ENCODE measurements at places on chromosomes 4 and X.
A peak's percentile ranks its signal among the peaks of the same experiment; 100 is the strongest.

DNA sequence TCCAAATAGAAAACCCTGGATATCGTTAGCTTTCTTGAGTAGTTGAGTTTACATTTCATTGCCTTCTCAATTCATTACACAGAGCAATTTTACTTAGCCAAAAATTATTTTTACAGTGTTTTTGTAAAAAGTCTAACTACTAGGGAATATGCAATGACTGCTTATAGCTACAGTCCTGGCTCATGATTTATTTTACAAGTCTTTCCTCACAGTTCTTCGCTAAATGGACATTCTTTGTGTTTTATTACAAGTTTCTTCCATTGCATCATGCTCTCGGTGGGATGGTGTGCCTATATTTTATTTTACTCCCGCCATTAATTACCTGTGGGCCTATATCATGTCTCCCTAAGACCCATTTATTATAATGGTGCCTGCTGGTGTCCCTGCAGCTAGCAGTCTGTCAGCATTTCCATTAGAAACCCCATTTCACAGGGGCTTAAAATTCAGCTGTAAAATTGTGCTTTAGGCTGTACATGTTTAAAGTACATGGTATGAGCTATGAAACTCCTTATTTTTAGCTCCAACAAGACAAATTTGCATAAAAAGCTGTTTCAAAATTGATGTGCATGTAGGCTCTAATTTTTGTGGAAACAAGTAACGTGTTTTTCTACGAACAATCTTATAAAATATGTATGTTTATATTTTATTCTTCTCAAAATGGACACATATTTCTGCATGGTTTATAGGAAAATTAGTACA is 227.4 kb downstream of the SLC7A11 start:
- no peak for DNase-seq

GRCh38 chrX:119502727-119503483 is 34.7 kb downstream of the SLC25A5 start:
- no peak for DNase-seq

DNA sequence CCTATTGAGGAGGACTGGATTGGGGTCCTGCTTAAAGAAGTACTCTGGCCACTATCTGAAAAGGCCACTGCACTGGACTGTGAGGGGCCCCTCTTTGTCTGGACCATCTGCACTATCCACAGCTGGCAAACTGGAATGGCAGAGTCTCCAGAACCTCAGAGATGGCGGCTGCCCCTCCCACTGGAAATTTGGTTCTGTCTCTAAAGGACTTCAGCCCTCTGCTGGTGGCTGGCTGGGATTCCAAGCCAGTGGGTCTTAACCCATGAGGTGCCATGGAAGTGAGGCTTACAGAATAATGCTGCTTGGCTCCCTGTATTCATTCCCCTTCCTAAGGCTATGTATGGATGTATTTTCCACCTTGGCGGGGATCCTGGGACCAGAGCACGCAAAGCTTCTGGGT is 41.6 kb upstream of the CYLC1 start:
- peak; percentile 31 for DNase-seq

- DNase-seq, result no peak
These were observed 1.4 kb downstream of the CLDN2 start for GRCh38 chrX:106921637-106922036.

- DNase-seq, result no peak
These were observed 1.8 kb downstream of the PLXNA3 start for GRCh38 chrX:154459832-154460231.

GRCh38 chrX:95945528-95945927 is 739.1 kb upstream of the DIAPH2 start:
- DNase-seq, result no peak

DNA sequence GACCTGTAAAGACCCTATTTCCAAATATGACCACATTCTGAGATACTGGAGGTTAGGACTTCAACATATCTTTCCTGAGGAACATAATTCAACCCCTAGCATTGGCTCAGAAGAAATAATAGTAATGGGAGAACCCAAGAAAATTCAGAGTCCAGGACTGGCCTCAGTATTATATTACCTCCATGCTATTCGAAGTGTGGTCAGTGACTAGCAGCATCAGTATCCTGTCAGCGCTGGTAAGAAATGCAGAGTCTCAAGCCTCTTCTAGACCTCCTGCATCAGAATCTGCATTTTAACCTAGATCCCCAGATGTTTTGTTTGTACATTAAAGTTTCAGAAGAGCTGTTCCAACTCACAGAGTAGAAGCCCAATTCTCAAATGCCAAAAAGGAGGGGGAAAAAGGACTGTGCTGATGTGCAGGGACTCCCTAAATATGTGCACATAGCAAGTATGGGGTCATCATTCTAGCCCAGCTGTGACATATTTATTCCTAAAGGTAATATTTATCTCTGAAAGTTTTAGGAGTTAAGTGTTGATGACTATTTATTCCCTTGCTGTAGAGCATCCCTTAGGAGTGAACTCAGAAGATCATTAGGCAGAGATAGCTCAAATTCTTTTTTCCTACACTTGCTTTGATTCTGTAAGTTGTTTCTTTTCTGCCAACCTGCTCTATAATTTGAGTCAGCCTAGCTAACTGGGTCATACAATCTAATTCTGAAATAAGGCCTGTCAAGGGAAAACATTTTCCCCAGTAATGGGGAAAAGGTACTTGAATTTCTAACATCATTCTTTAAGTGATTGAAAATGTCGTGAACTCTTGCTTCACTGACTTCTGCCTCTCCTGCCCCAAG is 361.9 kb downstream of the ARHGAP24 start:
- DNase-seq, result no peak

DNA sequence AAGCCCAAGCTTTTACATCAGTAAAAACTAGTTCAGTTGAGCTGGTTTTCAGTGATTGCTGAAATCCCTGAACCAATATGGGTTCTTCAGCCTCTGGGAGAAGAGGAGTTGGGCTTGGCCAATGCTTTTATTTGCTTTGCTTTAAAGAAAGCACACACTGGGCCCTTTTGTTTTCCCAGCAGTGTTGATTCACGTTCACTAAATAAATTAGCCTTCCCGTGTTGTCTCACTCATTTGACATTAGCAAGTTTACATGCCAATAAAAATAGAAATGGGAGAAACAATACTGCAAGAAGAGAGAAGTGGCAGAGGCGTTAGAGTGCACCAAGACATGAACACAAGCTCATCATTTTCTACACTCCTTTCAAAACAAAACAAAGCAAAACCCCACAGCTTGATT is 136.2 kb downstream of the SHROOM3 start:
- peak; percentile 34 for DNase-seq

DNA sequence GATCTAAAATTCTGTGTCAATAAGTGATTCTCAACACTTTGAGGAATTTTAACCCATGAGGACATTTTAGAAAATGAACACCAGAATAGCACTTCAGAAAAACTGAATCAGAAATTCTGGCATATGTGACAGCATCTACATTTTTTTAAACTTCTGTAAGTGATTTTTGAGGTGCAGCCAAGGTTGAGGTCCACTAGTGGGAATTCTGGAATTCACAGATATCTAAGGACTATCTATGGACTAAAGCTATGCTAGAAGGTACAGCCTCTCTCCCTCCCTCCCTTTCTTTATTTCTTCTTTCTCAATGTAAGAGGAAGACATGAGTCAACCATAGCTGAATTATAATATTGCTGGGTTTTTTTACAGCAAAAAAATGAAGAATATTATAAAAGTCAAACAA is 508.2 kb upstream of the ATOH1 start:
- DNase-seq, result no peak

GRCh38 chr4:161926033-161926828 is 237.6 kb downstream of the FSTL5 start:
- no peak for DNase-seq

GRCh38 chr4:77453911-77454310 is 151.7 kb upstream of the CXCL13 start:
- no peak for DNase-seq

GRCh38 chr4:150962245-150962644 is 52.8 kb downstream of the LRBA start:
- DNase-seq, result no peak

- no peak for DNase-seq
These were observed 723.2 kb upstream of the AGA start for GRCh38 chr4:178165251-178165950.

- DNase-seq, result no peak
These were observed 2.9 kb downstream of the CHST7 start for GRCh38 chrX:46576458-46576857.

GRCh38 chrX:101230636-101231035 is 11.1 kb downstream of the DRP2 start:
- DNase-seq, result no peak

GRCh38 chrX:86348669-86349068 is 200.4 kb downstream of the DACH2 start:
- no peak for DNase-seq

DNA sequence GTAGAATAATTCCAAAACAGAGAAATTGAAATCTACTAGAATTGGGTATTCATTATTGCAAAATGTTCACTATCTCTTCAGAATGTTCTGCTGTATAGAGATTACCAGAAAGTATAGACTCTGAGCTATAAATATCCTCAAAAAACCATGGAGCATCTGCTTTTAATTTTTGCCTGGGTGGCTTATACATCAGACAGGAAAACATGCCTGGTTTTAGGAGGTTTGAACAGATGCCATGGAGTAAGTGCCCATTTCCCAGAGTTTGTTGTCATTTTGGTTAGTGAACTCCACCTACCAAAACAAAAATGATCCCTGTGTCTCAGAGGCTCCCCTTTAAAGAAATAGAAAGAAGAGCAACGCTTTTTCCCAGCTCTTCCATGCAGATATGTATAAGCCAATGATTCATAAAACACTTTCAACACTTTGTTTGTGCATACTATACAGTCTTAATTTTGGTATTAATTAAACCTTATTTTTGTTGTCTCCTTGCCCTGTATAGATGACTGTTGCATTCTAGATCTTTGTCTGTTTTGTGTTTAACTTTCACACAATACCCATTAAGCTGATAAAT is 68.7 kb downstream of the MEPE start:
- DNase-seq, result no peak

DNA sequence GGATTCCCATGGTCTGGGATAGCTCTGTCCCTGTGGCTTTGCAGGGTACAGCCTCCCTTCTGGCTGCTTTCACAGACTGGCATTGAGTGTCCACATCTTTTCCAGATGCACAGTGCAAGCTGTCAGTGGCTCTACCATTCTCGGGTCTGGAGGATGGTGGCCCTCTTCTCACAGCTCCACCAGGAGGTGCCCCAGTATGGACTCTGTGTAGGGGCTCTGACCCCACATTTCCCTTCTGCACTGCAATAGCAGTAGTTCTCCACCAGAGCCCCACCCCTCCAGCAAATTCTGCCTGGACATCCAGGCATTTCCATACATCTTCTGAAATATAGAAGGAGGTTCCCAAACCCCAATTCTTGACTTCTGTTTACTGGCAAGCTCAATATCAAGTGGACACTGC is 50.2 kb upstream of the GRID2 start:
- no peak for DNase-seq

- no peak for DNase-seq
These were observed 134.9 kb upstream of the LEF1 start for GRCh38 chr4:108303488-108304177.

- no peak for DNase-seq
These were observed 104.7 kb downstream of the PRRG1 start for GRCh38 chrX:37453821-37454220.

DNA sequence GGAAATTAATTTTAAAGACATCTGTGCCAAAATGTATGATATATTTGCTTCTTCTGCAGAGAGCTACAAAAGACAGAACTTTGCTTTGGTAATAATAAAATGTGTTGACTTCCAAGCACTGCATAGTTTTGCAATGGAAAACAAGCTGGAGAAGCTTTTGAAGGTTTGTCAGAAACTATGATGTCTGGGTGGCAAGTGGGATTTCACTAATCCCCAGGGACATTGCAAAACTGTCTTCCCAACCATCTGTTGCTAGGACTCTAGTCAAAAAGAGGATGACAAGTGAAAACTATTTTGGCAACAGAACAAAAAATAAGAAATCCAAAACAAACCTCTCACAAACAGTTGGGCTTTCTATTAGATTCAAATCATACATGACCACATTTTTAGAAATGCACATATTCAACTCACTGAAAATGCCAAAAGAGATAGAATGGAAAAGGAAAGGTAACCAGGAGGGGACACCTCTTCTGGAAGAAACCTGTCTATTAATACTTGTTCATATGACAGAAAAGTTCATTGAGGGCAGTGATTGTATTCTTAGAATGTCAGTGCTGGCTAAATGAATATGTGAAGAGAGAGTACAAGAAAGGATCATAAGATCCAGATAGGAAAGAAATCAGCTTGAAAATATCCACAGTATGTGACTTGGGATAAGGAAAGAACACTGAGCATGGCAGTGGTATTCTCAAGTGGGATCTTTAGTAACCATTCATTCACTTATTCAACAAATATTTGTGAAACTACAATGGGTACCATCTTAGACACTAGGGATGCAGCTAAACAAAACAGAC is 228.0 kb downstream of the RASL11B start:
- DNase-seq, result no peak

DNA sequence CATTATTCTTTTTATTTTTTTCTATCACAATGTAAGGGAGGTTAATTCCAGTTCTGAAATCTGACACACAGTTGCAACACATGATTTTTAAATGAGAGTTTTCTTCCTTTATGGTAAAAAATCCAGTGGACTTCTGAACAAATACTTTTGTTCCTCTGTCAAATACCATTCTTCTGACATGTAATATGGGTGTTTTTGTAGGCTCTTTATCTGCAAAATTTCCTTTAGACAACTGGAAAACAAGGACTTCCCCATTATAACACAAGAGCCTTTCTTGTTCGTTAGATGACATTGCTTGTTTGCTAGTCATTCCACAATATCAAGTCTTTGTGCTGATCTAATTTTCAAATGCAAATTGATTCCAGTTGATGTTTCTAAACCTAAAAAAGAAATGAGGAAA is 7.7 kb downstream of the FANCB start:
- DNase-seq, result no peak

GRCh38 chr4:176383273-176384077 is 63.7 kb downstream of the SPCS3 start:
- no peak for DNase-seq

- no peak for DNase-seq
These were observed 97.1 kb downstream of the ENOX2 start for GRCh38 chrX:130805903-130806302.

DNA sequence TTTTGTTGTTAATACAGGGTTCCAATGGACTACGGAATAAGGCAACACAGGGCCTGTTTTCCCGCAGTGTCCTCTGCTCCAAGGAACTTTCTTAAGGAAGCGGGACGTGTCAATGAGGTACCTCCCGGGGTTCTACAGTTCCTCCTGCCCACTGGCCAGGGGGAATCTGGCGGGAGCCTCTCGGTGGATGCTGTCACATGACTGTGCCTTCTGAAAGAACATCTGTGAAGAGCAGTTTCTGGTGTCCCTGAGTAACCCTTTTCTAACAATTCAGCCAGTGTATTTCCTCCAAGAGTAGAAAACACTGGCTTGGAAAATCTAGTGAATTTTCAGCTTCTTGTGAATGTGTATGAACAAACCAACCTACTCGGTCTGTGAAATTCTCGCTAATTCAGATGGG is 32.7 kb downstream of the MFAP3L start:
- DNase-seq, result no peak

DNA sequence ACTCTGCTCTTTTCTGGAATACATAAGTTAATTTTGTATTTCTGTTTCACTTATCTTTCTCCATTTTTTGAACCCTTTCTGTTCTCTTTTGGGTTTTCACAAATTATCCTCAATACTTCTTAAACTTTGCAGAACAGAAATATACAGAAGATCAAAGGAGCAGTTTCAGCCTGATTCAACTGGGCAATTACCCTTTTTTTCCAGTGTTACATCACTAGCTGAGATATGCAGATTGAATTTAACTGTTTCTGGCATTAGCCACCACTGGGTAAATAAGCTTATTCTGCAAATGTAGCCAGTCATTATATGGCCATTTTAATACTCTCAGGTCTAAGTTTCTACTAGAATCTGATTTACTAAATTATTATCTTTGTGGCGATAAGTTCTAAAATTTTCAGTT is 66.9 kb upstream of the GRID2 start:
- DNase-seq, result no peak
